Activated naive CD4-positive, alpha-beta T cell treated with anti-CD3 and anti-CD28 coated beads for 36 hours (primary cell): ENCODE measurements at places on chromosomes 1 and 21. TPM values are rescaled to one million over a fixed set of nuclear protein-coding genes. Genes with fewer than 3 reads are reported as not detected.

Gene PLA2G2C
- 0.94 TPM for total RNA-seq

Gene NBPF11
- total RNA-seq: 7.3 TPM

DNA sequence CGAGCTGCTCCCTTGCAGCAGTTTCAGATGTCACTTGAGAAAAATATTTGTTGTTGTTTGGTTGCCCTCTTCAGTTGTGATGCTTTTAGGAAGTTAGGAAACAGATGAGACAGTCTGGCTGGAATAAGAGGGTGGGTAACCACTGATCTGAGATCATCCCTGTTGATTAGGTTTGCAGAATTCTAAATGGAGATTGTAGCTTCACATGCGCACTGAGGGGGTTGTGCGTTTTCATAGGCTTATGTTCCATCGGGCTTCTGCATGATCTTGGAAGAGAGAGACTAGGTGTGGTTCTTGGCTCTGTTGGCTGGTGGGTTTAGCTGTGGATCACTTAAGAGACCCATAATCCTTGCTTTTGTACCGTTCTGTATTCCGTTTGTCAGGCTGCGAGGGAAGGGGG is 108.1 kb downstream of the CAMTA1 start:
- DNase-seq: no peak

DNA sequence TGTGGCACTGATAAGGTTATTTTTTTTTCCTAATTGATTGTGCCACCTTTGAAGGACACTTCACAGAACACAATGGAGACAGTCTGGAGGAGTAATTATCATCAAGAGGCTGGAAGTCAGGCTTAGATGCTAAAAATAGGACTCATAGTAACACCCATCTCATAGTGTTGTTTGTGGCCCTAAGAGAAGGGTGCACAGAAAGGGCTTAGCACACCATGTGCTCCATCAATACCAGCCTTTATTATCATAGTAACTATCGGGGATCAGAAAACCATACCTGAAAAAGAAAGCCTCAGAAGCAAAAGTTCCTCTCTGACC is 11.9 kb downstream of the NIPAL3 start:
- DNase-seq: no peak

Gene SEC22B
- 24.8 TPM for total RNA-seq

Gene FMN2
- total RNA-seq: not detected

DNA sequence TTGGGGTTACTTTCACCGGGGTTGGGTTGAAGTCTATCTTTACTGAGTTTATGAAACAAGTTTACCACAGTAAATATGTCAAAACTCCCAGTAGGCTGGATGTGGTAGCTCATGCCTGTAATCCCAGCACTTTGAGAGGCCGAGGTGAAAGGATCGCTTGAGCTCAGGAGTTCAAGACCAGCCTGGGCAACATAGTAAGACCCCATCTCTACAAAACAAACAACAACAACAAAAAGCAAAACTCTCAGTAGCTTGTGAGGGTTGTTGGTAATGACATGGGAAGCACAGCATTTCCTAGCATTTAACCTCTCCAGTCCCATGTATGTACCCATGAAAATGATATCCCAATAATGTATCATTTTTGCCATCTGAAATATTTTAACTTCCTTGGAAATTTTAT is 34.7 kb downstream of the GJA5 start:
- DNase-seq: no peak

- DNase-seq: peak; percentile 32
These were observed 8.0 kb upstream of the PLCH2 start for GRCh38 chr1:2468041-2468472.

DNA sequence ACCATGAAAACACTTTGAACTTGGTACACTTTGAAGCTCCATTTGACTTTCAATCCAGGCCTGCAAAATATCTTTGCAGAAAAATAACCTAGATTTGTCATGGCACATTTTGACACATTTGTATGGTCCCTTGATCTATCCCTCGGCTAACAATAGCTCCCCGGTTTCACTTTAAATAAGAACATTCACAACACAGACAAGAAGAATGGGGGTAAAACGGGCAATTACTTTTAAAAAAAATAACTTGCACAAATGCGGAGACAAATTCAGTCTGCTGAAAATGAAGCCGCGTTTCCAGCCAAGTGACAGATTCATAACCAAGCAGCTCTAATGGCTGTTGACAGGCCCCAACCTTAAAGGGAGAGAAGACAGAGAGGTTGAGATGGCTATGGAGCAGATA is 218.2 kb downstream of the NPHP4 start:
- DNase-seq: no peak

DNA sequence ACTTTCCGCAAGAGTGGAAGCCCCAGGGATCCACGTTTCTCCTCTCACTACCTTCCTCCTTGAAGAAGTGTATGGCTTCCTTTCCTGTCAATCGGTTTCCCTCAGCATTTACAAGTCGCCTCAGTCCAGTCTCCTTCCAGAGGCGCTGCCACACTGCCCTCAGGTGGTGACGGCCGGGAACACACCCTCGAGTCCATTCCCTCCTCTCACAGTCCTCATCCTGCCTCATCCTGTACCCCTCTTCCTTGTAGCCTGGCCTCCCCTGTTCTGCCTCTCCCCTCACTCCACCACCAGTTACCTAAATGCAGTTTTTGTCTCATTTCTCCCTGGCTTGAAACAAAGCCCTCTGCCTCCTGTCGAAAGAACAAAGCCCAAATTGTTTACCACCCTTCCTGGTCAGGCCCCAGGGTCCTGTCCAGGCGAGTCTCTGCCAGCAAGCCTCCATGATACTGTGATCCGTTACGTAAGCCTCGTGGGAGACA is 23.2 kb upstream of the LSM10 start:
- DNase-seq: peak; percentile 97

Gene NBPF10
- 1.3 TPM for total RNA-seq

Gene RERE
- 47.6 TPM for total RNA-seq

DNA sequence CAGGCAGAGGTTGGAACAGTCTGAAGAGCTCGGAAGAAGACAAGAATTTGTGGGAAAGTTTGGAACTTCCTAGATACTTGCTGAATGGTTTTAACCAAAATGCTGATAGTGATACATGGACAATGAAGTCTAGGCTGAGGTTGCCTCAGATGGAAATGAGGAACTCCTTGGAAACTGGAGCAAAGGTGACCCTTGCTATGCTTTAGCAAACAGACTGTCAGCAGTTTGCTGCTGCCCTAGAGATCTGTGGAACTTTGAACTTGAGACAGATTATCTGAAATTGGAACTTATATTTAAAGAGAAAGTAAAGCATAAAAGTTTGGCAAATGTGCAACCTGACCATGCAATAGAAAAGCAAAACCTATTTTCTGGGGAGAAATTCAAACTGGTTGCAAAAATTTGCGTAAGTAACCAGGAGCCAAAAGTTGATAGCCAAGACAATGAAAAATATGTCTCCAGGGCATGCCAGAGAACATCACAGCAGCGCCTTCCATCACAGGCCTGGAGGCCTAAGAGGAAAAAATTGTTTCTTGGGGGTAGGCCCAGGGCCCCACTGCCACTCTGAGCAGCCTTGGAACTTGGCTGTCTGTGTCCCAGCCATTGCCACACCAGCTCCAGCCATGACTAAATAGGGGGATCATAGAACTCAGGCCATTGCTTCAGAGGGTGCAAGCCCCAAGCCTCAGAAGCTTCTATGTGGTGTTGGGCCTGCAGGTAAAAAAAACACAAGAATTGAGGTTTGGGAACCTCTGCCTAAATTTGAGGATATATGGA is 675.3 kb downstream of the LTN1 start:
- DNase-seq: no peak

Gene PIK3R3
- 0.49 TPM for total RNA-seq

DNA sequence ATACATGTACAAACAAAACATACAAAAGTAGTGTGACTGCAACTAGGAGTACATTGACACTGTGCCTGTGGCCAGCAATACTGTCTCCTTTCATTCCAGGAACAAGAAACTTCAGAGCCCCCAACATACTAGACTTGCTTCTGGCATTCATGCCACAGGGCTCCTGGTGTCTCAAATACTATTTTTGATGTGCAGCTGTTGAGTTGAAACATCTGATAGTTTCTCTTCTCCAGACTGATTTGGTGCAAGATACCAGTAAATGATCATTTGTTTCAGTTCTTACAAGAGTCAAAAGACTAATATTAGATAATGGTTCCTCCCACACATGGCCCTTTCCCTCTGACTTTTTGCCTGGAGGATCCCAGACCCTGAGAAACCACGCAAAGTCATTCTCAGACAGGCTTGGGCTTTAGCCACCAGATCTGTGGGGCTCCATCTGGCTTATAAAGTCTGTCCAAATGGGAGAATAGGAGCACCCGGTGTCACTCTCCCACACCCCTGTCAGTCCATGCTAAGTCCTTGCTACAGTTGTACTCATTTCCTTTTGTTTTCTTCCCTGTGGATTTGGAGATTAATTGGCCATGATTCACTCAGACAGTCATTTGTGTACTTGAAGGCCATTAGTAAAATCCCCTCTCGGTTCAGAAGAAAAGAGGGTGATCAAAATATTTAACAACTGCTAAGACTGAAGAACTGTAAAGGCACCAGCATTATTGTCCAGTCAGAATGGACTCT is 163.5 kb upstream of the RUNX1 start:
- DNase-seq: no peak

Gene STX12
- total RNA-seq: 35.7 TPM

DNA sequence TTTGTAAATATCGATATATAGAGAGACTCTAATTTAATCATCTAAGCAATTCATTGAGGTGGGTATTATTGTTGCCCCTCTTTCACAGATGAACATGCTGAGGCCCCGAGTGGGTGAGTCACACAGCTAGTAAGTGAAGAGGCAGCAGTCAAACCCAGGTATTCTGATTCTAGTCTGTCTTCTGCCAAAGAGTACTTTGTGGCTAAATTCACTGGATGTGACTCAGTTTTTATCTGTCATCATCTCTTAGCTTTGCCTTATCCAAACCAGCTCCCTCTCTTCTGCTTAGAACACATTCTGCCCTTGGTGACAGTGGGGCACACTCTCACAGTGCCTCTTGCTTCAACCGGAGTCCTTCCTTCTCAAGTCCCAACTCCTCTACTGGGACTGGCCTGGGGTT is 11.5 kb downstream of the FCRL5 start:
- no peak for DNase-seq

DNA sequence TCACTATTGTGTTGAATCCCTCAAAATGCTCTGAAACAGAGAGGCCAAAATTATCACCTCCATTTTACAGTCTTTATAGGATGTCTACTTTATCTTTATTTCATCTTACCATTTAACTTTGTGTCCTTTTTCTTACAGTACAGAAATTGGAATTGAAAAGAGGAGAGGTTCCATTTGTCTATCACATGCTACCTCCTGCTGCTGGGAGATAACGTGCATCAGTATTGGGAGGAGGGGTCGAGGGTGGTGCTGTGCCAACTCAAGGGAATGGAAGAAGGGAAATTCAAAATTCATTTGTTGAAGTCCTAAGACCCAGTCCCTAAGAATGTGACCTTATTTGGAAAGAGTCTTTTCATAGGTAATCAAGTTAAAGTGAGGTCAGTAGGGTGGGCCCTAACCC is 85.3 kb downstream of the HHIPL2 start:
- no peak for DNase-seq

Gene PGBD5
- not detected for total RNA-seq

Gene NMNAT2
- not detected for total RNA-seq

Gene BCAN
- not detected for total RNA-seq

Gene PAQR6
- total RNA-seq: 3.7 TPM

- no peak for DNase-seq
These were observed 661.8 kb upstream of the CXADR start for GRCh38 chr21:16851054-16851453.

DNA sequence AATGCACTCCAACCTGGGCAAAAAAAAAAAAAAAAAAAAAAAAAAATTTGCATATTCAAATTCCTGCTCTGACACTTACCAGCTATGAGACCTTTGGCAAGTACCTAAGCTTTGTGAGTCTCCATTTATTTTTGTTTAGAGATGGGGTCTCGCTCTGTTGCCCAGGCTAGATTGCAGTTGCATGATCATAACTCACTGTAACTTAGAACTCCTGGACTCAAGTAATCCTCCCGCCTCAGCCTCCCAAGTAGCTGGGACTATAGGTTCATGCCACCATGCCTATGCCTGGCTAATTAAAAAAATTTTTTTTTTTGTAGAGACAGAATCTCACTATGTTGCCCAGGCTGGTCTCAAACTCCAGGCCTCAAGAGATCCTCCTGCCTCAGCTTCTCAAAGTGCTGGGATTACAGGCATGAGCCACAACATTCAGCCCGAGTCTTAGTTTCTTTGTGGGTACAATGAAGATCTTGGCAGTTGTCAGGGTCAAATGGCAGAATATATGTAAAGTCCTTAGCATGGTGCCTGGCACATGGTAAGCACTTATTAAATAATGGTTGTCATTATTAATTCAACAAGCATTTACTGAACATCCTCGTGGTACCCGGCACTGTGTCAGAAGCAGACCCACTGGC is 53.5 kb upstream of the TENT5B start:
- no peak for DNase-seq

DNA sequence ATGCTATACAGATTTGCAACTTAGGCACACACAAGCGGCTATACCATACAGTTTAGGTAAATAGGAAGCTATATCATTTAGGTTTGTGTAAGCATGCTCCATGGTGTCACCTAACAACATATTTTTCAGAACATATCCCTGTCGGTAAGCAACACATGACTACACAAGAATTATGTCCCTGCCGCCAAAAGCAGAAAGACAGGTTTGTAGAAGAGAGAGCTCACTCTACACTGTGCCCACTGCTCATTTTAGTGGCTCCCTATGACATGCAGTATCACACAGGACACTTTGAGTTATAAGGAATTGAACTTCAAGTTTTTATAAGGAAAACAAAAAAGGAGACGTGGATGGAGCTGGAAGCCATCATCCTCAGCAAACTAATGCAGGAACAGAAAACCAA is 132.5 kb upstream of the KAZN start:
- no peak for DNase-seq

- no peak for DNase-seq
These were observed 83.1 kb downstream of the WDR3 start for GRCh38 chr1:118012515-118013124.

Gene F13B
- not detected for total RNA-seq

- DNase-seq: no peak
These were observed 41.7 kb downstream of the AZIN2 start for GRCh38 chr1:33122483-33123178.

Gene MIS18A
- total RNA-seq: 37.8 TPM

DNA sequence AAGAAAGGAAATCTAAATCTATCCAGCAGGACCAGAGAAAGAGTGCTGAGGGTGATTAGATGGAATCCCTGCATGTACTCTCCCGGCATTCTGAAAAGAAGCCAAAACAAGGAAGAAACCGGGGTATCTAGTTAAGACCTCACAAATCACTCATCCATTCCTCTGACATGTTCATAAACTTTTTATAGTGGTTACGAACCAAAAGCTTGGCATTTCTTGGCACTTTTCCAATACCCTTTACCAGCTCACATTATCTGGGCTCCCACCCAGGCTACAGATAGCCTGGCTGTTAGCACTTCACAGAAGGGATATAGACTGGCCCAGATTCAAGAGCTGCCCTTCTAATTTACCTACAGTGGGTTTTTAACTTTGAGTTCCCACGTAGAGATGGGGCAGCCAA is 1.8 kb upstream of the C1orf74 start:
- no peak for DNase-seq

Gene RIIAD1
- total RNA-seq: not detected

GRCh38 chr1:119294199-119294598 is 74.4 kb upstream of the HAO2 start:
- no peak for DNase-seq

Gene YY1AP1
- 59.5 TPM for total RNA-seq

Gene TRIM67
- total RNA-seq: not detected

Gene FCRL6
- not detected for total RNA-seq
